ENCODE measurements at places on chromosomes 1 and 21.

DNA sequence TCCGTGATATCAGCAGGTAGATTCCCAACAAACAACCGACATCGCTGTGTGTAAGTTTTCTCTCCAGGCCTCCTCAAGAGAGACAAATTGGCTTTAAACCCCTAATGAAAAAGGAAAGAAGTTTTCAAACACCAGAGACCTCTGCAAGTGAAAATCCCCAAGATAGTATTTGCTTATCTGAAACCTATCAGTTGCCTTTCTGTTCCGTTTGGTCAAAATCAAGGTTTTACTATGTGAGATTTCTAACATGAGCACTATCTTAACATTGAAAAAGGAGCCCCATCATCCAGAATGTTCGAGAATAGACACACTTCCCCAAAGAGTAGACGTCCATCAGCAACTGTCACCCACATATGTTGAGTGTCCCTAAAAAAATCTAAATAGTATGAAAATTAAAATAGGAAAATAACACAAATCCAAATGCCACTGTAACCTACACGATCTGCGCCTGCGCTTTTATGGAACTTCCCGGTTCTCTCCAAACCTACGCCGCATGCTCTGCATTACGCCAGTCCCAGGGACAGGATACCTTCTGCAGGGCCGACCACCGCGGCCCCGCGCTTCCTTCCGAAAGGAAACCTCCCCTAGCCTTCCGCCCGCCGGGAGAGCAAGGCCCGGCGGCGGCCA lies 1.4 kb downstream of the SFPQ start:
- no peak for ATAC-seq

DNA sequence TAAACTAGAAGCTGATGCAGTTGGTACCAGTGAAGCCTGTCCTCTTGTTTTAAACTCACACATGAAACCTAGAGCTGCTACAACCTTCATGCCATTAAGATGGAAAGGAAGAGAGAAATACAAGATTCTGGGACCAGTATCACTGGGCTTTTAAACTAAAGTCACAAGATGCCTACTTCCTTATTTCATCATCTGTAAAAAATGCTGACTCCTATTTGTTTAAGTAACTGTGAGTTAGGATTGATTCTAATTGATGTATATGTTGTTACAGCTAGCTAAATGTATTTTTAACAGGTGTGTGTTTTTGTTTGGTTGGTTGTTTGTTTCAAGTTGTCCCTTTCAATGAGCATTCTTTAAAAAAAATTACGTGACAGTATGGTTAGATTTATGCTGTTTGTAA lies 833.3 kb upstream of the PRMT6 start:
- ATAC-seq = no peak

- no peak for ATAC-seq
Observed at GRCh38 chr1:38228718-38229117, 182.1 kb upstream of the POU3F1 start.

DNA sequence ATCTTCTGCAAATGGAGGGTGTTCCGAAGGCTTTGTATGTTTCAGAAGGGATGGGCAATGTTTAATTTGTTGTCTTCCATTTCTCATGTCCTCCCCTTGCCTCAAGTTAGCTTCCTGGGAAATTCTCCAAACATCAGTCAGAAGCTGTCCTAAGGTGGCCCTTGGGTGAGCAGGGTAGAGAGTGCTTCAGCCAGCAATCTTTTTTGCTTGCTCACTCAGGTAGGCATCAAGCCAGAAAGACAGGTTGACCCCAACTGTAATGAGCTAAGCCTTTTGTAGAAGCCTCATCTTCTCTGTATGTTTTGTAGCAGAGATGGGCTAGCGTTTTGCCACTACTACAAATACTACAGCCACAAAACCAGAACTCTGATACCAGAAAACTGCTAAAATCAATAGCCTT lies 321.5 kb upstream of the FAM78B start:
- ATAC-seq = no peak

DNA sequence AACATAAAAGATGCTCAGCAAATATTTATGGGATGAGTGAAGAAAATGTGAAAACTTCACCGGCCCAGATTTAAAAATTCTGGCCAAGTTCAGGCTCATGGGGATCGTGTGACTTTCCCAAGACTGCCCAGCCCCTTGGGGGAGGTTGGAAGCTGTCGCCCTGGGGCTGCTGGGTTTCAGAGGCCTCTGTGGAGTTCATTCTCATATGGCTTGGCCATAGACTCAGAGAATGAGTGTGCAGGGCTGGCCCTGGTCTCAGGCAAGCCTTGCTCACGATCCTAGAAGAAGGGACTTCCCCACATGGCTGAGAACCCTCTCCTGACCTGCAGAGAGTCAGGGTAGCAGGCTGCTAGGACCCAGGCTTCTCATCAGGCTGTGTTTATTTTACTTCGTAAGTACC lies 24.6 kb downstream of the PADI2 start:
- ATAC-seq = no peak

GRCh38 chr1:60583696-60584095 lies 498.7 kb upstream of the NFIA start:
- ATAC-seq = no peak

GRCh38 chr1:116726872-116727820 lies 27.1 kb upstream of the CD2 start:
- no peak for ATAC-seq

DNA sequence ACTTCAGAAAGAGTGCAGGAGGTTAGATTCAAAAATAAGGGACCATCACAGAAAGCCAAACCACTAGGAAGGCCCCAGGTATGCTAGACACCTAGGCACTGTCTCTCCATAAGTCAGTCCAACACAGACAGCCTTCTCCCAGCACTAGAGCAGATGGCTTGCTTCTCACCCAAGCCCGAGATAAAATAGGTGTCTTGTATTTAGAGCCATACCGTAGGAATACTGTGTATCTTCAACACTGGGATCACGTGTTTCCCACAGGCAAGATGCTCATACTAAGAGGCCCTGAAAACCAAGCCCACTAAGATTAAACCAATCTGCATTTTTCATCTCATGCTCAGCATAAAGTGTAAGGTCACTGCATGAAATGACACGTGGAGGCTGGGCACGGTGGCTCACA lies 223.3 kb upstream of the KAZN start:
- ATAC-seq = no peak

DNA sequence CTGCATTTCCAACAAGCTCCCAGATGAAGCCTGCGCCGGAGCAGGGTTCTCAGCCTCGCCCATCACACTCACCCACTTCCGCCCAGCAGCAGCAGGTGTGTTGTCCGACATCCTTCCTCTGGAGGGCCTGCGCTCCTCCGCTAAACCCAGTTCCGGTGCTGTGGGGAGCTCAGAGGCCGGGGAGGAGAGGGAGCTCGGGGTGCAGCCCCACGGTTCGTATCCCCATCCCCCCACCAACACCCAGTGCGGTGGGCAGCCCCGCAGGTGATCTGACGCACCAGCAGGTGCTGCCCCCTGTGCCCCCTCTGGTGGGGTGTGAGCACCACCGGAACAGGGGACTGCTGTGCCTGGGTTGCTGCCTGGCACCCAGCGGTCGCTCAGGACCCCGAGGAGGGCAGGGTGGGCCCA lies 3.4 kb upstream of the PEX10 start:
- ATAC-seq = peak; percentile 34

GRCh38 chr1:225880222-225880588 lies 2.0 kb downstream of the TMEM63A start:
- no peak for ATAC-seq

DNA sequence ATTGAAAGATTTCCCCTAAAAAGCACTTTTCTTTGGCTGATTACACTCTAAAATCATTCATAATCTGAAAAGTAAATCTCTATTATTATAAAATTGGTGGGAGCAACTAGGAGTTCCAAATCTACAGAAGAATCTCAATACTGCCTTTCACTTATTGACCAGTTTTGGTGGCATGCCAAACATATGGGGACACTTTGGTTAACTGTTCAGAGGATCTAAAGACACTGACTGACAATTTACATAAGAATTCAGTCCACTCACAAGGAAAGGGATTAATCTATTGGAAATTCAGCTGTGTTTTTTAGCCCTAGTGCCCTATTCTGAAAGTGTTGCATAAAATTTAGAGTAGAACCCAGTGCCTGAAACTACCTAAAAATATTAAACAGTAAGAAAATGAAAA lies 113.6 kb downstream of the LRRC40 start:
- no peak for ATAC-seq

GRCh38 chr21:42505090-42505726 lies 8.4 kb upstream of the SLC37A1 start:
- no peak for ATAC-seq

DNA sequence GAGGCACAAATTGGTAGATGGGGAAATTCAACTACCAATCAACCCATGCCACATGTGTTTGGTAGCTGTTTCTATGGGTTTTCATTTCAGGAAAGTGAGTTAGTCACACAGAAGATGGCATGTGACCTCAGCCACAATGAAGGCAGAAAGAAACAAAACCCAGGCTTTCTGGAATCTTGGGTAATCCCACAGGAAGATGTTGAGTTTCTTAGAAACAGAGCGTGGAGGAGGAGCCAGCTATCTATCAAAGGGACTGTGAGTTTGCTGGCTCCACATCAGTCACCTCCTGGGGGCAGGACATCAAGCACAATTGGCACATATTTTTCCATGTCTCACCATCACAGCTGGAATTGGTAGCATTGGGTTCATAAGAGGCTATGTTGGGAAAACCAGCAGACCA lies 188.9 kb upstream of the PLXNA2 start:
- no peak for ATAC-seq

- ATAC-seq = no peak
Observed at GRCh38 chr21:27740084-27740483, 773.2 kb upstream of the ADAMTS5 start.

GRCh38 chr1:208145167-208145566 lies 99.0 kb downstream of the PLXNA2 start:
- no peak for ATAC-seq

DNA sequence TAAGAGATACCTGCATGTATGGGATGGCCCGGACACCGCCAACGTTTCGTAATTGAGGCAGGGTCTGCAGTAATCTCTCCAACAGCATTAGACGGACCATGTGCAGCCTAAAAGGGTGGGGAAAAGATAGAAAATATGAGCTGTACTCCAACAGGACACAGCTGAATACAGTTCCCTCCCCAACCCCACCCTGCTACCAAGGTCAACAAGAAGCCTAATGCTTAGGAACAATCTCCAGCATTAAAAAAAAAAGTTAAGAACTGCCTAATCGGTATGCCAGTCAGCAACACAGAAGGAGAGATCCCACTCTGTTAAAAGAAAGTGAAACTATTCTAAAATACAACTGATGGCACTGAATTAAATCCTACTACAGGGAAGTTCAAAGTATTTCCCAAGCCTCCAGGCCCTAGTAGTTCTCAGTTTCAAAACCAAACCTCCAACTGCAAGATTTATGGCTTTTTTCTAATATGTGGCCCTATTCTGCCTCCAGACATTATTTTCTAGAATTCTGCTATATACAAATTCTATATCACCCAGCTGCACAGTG lies 81.0 kb downstream of the UBR4 start:
- no peak for ATAC-seq

DNA sequence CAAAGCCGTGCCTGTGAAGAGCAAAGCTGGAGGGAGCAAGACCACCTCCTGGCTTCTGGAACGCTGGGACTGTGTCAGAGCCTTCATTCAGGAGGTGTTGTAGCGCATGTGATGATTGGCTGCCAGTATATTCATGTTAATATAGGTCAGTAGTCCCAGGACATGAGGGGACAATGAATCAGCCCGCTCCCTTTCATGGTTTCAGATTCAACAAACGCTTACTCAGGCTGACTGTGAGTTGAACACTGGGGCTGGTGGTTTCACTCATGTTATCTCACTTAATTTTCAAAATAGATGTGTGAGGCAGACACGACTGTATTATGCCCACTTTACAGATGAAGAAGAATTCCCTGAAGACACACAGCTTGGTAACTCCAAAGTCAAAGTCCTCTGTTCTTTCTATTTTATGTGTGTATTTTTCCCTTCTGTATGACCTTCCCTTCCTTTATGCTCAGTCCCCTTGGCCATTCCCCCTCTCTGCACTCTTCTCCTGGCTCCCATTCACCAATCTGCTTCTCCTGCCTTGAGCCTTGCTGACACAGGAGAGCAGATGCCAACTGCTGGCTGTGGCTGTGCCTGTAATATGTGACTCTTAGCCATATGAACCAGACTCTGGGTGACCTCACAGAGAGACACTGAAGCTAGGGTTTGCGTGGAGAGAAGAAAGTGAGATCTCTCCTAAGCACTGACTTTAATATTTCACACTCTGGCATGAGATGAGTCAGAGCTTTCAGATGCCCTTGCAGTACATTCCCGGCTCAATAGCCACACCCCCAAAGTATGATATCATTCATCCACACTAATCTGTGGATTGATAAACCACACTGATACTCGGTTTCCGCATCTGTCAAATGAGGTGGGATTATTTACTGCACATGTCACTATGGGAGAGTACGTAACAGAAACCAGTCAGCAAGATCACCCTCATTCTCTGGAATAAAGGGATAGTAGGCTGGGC lies 31.4 kb upstream of the KIRREL1 start:
- peak; percentile 86 for ATAC-seq

DNA sequence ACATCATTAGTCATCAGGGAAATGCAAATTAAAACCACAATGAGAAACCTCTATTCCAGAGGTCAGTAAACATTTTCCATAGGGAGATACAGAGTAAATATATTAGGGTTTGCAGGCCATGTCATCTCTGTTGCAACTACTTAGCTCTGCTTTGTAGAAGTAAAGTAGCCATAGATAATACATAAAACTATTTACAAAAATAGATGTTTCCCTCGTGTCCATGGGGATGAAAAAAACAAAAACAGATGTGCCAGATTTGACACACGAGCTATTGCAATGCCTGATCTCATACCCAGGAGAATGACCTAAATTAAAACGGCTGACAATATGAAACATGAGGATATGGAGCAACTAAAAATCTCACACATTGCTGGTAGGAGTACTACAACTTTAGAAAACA lies 17.3 kb downstream of the LTN1 start:
- ATAC-seq = no peak

GRCh38 chr1:75521658-75522057 lies 89.3 kb downstream of the SLC44A5 start:
- no peak for ATAC-seq

GRCh38 chr21:42758721-42759593 lies 105.5 kb downstream of the PDE9A start:
- no peak for ATAC-seq

GRCh38 chr1:67801903-67802302 lies 31.4 kb downstream of the GNG12 start:
- no peak for ATAC-seq

DNA sequence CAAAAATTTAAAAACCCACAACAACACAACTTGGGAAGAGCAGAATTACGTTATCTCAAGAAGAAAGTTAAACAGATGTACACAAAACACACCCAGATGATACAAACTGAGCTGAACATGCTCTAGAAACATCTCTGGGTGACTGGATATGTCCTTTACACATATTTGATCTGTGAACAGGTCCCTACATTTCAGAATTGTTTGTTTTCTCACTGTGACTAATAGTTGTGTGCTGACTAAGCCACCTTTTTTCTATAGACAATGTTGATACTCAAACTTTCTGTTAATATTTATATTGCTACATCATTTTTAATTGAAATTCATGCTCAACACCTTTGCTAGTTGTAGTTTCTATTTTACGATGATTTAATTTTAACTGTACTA lies 1.0 kb upstream of the F11R start:
- ATAC-seq = peak; percentile 59

DNA sequence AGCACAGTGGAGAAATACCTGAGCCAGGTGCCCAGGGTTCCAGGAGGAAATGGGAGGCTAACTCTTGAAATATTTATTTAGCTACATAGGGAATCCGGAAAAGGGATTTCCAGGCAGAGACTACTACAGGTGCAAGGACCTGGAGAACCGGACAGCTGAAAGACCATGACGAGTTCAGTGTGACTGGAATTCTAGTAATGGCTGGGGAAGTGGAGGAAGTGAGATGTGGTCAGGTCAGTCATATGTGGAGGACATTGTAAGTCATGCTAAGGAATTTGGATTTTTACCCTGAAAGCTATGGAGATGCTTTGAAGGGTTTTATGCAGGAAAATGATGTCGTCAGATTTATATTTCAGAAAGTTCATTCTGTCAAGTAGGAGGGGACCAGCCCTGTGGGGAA lies 1.8 kb downstream of the CAP1 start:
- ATAC-seq = no peak
